ENCODE measurements at places on chromosomes 6 and 20.
A peak's percentile ranks its signal among the peaks of the same experiment; 100 is the strongest.

- peak; percentile 50 for DNase-seq
Measured at GRCh38 chr6:163554663-163555062, 140.1 kb downstream of the QKI start.

- DNase-seq = no peak
Measured at GRCh38 chr6:170057034-170057734, 233.7 kb downstream of the DLL1 start.

DNA sequence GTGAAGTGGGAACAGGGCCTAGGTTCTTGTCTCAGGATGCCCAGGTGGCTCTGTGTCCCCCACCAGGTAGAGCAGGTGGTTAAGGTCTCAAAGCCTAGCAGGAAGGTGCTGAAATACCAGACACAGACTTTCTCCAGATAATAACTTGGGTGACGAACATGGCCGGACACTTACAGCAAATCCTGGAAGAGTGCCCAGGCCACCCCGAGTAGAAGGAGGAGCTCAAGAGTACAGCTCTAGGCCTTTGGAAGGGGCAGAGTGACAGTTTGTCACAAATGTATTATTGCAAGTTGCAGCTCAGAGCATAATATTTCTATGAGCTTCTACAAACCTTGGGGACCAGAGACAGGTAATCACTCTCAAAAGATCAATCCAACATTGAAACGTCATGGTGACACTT is 251.6 kb upstream of the SOX4 start:
- DNase-seq = no peak

GRCh38 chr6:74671558-74672025 is 534.3 kb downstream of the COL12A1 start:
- peak; percentile 15 for DNase-seq

GRCh38 chr6:111626441-111626840 is 20.8 kb upstream of the TRAF3IP2 start:
- DNase-seq = no peak

DNA sequence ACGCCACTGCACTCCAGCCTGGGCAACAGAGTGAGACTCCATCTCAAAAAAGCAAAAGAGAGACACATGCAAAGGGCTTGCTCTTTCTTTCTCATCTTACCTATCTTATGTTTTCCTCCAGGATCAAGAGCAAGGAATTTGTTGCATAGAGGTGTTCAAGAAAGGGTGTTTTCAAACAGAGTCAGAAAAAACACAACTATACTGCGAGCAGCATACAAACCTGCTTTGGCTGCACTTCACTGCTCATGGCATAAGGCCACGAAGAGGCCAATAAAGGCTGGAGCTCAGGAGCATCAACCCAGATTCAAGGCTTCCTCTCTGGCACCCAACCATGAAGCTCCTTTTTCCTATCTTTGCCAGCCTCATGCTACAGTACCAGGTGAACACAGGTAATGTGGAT is at the start of gene DEFB129:
DEFB129 (plus strand) TSS at position 301 of the 400 bp plus-strand sequence; CDS start at position 332, 31 bp downstream.
- DNase-seq = no peak

DNA sequence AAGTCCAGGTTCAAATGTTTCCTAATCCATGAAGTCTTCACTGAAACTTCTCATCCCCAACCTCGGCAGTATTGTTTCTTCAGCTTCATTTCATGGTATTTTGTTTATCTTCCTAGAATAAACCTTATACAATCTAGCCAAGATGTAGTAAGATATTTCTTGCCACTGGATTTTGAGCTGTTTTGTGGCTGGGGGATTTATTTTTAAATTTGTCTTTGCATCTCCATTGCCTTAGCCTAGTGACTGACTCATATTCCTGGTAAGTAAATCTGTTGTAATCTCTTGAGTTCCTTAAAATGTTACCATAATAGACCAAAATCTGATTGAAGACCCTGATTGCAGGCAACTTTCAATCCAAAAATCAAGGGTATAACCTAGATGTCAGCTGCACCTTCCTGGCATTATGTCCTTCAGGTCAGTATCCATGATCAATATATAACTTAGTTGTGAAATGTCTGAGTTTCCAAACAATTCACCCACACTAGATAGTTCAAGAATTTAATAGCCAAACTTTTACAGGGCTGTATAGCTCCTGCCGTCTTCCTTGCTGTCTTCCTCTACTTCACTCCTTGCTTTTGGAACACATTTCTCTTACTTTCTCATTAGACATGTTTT is 4.7 kb upstream of the TRMT11 start:
- DNase-seq = no peak

GRCh38 chr20:11791835-11792567 is 125.7 kb upstream of the BTBD3 start:
- peak; percentile 26 for DNase-seq

- peak; percentile 51 for DNase-seq
Measured at GRCh38 chr6:4369616-4370015, 234.2 kb upstream of the ECI2 start.

- peak; percentile 94 for DNase-seq
Measured at GRCh38 chr6:34227761-34228421, 8.8 kb upstream of the HMGA1 start.

- DNase-seq = no peak
Measured at GRCh38 chr20:46021361-46022359, 7.4 kb upstream of the SLC12A5 start.

- DNase-seq = no peak
Measured at GRCh38 chr6:11362564-11362963, 130.1 kb upstream of the NEDD9 start.

GRCh38 chr6:166078294-166078693 is 89.4 kb downstream of the TBXT start:
- DNase-seq = peak; percentile 37

DNA sequence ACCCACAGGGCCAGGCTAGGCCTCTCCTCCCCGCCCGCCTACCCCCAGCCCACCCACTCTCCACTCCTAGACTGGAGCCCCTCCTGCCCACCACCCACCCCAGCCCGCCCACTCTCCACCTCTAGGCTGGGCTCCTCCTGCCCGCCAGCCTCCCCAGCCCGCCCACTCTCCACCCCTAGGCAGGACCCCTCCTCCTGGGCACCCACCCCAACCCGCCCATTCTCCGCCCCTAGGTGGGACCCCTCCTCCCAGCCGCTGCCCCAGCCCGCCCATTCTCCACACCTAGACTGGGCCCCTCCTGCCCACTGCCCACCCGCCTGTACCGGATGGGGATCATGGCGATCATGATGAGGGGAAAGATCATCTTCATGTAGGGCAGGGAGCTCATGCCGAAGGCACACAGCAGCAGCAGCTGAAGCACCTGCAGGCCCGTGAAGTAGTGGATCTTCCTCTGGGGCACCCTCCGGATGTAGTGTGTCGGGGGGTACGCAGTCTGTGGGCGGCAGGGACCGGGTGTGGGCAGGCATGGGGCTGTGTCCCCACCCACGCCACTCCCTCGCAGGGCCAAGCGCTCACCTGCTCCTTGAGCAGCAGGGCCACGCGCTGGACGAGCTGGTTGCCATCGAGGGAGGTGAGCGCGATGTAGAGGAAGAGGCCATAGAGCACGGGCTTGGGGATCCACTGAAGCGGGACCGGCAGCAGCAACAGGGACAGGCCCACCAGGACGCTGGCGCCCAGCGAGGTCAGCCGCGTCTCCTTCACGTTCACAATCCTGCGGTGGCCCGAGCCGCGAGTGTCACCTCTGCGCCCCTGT is 10.8 kb downstream of the SLC4A11 start:
- DNase-seq = no peak

GRCh38 chr6:73558624-73559398 is 38.0 kb upstream of the EEF1A1 start:
- no peak for DNase-seq

DNA sequence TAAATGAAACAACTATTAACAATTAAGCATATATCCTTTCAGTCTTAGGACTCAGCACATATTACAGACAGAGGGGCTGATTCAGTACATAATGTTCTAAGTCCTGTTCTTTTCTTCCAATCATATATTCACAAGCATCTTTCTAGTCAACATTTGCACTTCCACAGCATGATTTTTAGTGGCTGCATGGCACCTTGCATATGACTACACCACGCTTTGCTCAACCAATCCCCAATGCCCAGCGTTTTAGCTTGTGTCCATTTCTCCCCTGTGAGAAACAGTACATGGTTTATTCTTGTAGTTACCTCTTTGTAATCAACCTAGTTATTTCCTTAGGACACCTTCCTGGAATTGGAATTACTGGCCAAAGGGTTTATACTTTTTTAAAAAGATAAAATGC is 33.2 kb downstream of the AAR2 start:
- DNase-seq = no peak

GRCh38 chr20:51446656-51447055 is 95.9 kb downstream of the NFATC2 start:
- peak; percentile 88 for DNase-seq

DNA sequence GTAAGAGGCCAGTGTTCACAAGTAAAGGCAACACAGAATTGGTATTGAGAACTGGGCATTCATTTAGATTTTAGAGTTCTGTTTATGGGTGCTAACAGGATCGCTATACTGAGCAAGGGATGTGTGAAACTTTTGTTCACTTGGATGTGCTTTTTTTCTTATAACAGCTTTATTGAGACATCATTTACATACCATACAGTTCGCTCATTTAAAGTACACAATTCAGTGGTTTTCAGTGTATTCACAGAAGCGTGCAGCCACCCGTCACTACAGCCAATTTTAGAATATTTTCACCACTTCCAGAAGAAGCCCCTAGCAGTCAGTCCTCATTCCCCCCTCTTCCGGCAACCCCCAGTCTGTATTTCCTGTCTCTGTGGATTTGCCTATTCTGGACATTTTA is 48.7 kb downstream of the GFRA4 start:
- no peak for DNase-seq

DNA sequence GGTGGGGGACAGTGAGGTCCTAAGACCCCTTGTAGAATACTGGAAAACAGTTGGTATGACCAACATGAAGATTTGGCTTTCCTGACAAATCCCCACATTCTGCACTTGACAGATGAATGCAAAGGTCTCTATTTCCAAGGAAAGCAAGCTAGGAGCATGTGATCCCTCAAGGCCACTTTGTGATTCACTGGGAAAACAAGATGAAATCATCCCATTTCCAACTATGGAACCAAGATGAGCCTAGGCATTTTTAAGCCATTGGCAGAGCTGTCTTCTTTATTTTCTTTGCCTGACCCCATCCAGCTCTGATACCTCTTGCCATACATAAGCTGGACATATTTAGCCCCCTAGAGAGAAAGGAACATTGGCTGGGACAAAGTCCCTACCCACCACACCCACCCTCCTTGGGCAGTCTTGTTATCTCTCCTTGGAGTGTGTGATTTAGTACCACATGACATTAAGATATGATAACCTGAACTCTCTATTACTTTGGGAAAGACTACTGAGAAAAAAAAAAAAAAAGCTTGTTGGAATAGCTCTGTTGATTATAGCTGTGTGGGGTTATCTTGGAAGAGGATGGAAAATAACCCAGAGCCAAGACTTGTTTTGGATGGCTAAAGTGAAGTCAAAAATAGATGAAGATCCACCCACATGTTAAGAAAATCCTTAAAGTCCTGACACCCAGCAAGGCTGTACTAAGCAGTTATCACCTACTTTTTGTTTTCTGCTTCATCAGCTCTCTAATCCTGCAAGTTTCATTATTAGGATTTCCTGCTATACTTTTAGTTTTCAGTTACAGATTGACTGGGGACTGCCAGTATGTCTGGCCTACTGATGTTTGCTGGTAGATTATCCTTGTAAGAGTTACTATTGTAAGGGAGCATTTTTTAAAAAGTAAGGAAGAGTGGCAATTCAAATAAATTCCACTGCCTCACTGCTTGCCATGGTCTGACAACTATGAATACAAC is 90.1 kb upstream of the PREP start:
- DNase-seq = no peak

DNA sequence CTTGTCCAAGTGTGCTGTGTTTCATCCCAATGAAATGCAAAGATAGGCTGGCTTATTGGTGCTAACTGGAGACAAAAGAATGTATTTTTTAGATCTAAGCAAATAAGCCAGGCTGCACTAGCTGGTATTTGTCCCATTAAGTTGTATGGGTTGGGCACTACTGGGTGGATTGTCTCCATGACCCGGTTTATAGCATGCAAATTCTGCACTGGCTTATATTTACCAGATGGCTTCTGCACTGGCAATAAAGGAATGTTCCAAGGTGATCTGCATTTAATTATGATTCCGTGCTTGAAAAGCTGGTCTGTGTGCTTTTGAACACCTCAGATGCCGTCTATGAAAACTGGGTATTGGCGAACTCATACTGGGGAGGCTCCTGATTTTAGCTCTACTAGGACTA is 61.4 kb upstream of the MOCS1 start:
- no peak for DNase-seq

GRCh38 chr6:160962835-160963623 is 28.5 kb upstream of the MAP3K4 start:
- DNase-seq = no peak

- DNase-seq = no peak
Measured at GRCh38 chr6:113111550-113111949, 745.6 kb upstream of the MARCKS start.

Data from renal cortical epithelial cell (primary cell).